Glomerular endothelial cell (primary cell): ENCODE measurements at places on chromosomes 2 and 18.
A peak's percentile ranks its signal among the peaks of the same experiment; 100 is the strongest.

GRCh38 chr2:9415516-9416169, 7.7 kb downstream of the ITGB1BP1 start:
- DNase-seq = no peak

DNA sequence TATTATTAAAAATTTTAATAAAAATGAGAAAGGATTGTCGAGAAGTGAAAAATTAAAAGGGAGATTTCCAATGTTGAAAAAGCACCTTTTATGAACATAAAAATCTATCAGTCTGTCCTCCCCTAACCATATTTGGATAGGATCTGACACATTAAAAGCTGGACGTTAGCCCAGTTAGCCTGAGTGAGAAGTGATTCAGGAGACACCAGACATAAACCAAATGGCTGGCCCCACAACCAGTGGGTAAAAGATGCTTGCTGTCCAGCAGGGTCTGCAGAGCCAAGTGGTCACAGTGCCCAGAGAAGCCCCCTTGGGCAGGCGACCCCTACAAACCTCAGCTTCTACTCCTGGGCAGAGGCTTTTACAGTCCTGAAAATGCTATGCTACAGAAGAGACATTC, 253.8 kb upstream of the LYPD1 start:
- no peak for DNase-seq

GRCh38 chr2:241081190-241081642, 20.9 kb downstream of the MTERF4 start:
- no peak for DNase-seq

DNA sequence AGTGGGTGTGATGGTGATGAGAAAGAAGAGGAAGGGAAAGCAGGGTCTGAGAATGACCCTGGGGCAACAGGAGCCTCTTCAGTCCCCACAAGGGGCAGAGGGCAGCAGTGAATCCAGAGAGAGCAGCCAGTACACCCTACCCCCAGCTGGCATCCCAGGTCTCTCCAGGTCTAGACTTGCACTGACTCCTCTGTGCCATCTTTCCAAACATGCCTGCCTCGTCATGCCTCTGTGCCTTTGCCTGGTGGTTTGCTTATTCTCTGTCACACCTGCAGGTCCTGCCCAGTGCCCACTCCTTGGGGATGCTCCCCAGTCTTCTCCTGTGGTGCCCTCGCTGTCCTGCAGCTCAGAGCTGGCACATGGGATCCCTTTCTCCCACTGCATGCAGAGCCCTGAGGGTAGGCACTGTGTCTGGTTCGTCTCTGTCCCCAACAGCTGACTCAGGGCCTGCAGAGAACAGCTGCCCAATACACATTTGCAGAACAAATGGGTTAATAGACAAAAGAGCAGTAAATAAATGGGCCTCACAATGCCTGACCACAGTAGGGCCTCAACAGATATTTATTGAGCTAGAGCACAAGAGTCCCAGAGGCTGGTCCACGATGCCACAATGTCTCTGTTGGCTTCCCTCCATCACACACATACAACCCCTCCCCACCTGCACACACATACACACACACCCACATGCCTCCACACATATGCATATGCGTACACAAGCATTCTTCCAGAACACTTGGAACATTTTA, 89.8 kb downstream of the HS1BP3 start:
- no peak for DNase-seq

GRCh38 chr2:191922736-191923651, 76.1 kb upstream of the CAVIN2 start:
- no peak for DNase-seq

GRCh38 chr18:72232644-72233043, 311.5 kb downstream of the CBLN2 start:
- DNase-seq = no peak

DNA sequence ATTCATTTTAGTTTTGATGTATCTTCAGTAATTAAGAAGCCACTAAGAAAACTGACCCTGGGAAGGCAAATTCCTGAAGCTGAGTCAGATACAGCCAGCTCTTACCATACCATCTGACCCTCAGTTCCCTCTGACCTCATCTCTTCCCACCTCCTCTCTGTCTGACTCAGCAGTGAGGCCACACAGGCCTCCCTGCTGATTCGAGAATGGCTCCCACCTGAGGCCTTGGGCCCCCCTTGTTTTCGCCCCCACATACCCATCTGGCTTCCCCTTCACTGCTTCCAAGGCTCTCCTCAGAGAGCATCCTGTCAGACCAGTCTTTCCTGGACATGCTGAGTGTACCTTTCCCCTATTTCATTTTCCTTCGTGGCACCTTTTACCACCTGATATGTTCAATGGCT, 71.0 kb upstream of the CYP1B1 start:
- peak; percentile 52 for DNase-seq

DNA sequence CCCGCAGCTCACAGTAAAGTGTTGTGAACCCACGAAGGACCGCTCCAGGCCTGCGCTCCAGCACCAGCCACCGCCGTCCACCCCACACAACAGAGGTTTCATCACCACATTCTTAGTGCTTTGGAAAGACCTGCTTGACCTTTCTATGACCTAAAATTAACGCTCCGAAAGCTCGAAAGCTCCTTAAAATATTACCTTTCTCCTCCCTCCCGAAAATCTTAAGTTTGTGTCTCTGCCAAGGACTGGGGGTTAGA, 149.2 kb downstream of the TWIST2 start:
- no peak for DNase-seq

GRCh38 chr18:55227771-55228170, 268.5 kb upstream of the CCDC68 start:
- DNase-seq = no peak

GRCh38 chr2:42296226-42296625, 64.8 kb downstream of the COX7A2L start:
- no peak for DNase-seq

DNA sequence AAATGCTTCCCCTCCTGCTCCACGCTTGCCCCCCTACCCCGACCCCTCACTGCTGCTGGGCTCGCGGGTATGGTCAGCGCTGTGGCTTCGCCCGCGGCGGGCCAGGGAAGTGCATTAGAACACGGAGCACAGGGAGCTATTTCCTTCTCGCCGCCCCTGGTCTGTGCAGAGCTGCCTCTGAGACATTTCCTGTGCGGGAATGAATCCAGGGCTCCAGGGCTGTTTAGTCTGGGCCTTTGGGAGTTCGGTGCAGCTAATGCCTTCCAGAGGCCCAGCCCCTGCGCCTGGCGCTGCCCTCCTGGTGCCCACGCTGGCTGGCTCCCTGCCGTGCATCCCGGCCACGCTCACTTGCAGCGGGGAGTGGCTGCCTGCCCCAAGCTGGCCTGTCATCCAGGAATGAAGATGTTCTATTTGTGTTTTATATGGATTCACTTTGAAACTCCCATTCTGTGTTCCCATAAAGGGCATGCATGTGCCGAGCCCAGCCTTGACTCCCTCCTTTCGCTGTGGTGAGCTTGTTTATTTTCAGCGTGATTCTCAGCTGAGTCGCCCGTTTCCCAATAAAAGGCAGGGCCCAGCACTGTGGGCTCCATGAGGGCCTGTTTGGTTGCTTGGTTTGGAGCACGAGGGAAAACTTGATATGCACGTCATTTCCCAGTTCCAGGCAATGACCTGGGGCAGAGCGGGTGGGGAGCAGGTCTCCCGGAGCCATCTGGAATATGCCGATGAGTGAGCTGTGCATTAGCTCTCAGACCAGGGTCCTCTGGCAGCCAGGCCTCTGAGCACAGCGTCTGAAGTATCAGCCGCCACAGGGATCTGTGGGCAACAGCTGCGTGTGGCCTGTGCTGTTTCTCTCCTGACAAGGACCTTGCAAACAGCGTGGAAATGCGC, 42.7 kb downstream of the SH3RF3 start:
- no peak for DNase-seq

DNA sequence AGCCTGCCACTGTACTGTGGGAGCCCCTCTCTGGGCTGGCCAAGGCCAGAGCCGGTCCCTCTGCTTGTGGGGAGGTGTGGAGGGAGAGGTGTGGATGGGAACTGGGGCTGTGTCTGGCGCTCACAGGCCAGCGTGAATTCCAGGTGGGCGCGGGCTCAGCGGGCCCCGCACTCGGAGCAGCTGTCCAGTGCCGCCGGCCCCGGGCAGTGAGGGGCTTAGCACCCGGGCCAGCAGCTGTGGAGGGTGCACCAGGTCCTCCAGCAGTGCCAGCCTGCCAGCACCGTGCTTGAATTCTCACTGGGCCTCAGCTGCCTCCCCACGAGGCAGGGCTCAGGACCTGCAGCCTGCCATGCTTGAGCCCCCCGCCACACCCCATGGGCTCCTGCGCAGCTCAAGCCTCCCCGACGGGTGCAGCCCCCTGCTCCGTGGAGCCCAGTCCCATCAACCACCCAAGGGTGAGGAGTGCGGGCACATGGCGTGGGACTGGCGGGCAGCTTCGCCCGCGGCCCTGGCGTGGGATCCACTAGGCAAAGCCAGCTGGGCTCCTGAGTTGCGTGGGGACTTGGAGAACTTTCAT, 69.5 kb upstream of the ABCA12 start:
- no peak for DNase-seq

GRCh38 chr2:44649381-44649780, 287.6 kb downstream of the CAMKMT start:
- no peak for DNase-seq
